ENCODE measurements at places on chromosomes 1 and 21.

GRCh38 chr1:187630653-187631380 is 802.1 kb downstream of the PLA2G4A start:
- no peak for DNase-seq

DNA sequence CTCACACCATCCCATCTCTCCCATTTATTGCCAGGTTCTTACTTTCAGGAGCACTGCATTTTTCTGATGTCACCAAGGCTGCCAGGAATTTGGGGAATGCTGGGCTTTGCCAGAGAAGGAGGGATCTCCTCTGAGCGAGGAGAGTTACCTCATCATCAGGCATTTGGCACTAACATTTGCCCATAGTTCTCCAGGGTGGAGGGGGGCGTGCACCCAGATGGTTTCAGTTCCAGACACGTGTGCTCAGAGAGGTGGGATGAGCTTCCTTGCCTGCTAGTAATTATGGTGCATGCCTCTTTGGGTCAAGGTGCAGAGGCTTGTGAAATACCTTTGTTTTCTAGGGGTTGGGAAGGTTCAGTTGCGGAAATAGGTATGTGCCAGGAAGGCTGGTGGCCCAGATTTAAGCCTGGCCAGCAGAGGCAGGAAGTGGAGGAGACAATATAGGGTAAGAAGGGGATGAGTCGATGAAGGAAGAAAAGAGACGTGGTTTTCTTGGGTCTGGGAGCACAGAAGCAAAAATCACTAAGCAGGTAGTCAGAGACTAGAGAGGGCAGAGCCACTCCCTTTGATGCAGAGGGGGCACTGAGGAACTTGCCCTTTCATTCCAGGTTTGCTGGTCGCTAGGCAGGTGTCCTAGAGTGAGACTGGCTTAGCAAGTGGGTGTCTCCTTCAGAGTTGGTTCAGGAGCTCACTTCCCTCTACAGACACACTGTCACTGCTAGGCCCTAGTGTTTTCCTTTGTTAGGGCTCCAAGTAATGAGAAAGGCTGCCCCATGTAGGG is 7.2 kb downstream of the TUFT1 start:
- DNase-seq = peak; percentile 33

DNA sequence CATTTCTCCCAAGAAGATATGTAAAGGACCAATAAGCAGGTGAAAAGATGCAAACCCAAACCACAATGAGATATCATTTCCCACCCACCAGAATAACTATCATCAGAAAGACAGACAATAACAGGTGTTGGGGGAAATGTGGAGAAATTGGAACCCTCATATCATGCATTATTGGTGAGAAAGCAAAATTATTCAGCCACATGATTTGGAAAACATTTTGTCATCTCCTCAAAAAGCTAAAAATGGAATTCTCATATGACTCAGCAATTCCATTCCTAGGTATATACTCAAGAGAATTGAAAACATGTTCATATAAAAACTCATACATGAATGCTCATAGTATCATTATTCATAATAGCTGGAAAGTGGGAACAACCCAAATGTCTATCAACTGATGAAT is 25.1 kb upstream of the RNF186 start:
- DNase-seq = no peak

GRCh38 chr1:234963180-234963903 is 165.3 kb downstream of the TOMM20 start:
- DNase-seq = no peak

GRCh38 chr1:12052997-12053686 is 10.0 kb upstream of the TNFRSF8 start:
- no peak for DNase-seq
